Natural killer cell (primary cell): ENCODE measurements at places on chromosomes 13 and 19. TPM values are rescaled to one million over a fixed set of nuclear protein-coding genes. Genes with fewer than 3 reads are reported as not detected.

CACNG7 gene
- not detected for total RNA-seq

CLIP3 gene
- total RNA-seq, result 2.1 TPM

CEACAM8 gene
- not detected for total RNA-seq

CEACAM21 gene
- total RNA-seq, result 26.8 TPM

IGFL4 gene
- total RNA-seq, result not detected

TFPT gene
- total RNA-seq, result 14.1 TPM

FBN3 gene
- total RNA-seq, result 0.25 TPM

LILRA1 gene
- total RNA-seq, result 6.1 TPM

KLF16 gene
- total RNA-seq, result 29.1 TPM

NLRP7 gene
- total RNA-seq, result not detected

WDR87 gene
- not detected for total RNA-seq

SIGLEC8 gene
- not detected for total RNA-seq

CYP2A7 gene
- not detected for total RNA-seq

ZNF534 gene
- total RNA-seq, result 0.18 TPM

LCP1 gene
- 1,116 TPM for total RNA-seq

ALOX5AP gene
- 114 TPM for total RNA-seq

PRR22 gene
- total RNA-seq, result 2.4 TPM

KIR2DL1 gene
- total RNA-seq, result 88.2 TPM

CEBPA gene
- total RNA-seq, result 8.2 TPM

MBD3L3 gene
- not detected for total RNA-seq

LIM2 gene
- total RNA-seq, result 8.5 TPM

GGN gene
- not detected for total RNA-seq

FREM2 gene
- not detected for total RNA-seq

PRX gene
- total RNA-seq, result 3.7 TPM

ADAMTS10 gene
- total RNA-seq, result 286 TPM

NUDT19 gene
- 8.2 TPM for total RNA-seq
